Stimulated activated CD4-positive, alpha-beta T cell treated with anti-CD3 and anti-CD28 coated beads, Interleukin-1b, Interleukin-23, amount 100 ng/mL, for 1 hour (primary cell): ENCODE measurements at places on chromosomes 11 and 22.

- no peak for DNase-seq
Observed at GRCh38 chr11:10376061-10376460, 71.2 kb downstream of the ADM start.

DNA sequence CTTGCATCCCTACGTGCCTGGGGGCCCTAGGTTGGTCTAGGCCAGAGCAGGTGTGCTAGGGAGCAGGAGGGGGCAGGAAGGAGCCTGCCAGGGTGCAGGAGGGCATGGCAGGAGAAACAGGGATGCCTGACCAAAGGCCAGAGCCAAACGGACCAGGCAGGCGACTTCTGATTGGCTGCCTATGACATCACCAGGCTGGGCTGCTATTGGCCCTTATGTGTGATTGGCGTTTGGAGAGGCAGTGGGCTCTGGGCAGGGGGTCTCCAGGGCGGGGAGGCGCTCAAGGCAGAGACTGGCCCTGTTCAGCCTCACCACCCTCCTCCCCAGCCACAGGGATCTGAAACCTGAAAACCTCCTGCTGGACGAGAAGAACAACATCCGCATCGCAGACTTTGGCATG, 44.4 kb downstream of the MOB2 start:
- DNase-seq = no peak

DNA sequence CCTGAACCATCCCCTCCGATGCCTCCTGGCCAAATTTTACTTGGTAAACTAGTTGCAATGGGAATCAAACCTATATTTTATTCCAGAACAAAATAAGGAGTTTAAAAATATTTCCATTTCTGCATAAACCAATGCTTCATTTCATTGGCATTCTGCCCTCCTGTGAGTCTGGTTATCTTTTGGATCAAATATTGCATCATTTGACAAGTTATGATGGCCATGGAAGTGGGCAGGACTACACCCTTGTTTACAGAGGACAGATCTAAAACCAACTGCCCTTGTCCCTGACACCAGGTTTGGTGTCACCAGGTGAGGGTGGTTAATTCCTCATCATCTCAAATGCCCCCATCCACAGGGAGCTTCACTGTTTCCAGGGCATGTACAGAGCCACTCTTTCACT, 28.2 kb upstream of the E2F8 start:
- no peak for DNase-seq

DNA sequence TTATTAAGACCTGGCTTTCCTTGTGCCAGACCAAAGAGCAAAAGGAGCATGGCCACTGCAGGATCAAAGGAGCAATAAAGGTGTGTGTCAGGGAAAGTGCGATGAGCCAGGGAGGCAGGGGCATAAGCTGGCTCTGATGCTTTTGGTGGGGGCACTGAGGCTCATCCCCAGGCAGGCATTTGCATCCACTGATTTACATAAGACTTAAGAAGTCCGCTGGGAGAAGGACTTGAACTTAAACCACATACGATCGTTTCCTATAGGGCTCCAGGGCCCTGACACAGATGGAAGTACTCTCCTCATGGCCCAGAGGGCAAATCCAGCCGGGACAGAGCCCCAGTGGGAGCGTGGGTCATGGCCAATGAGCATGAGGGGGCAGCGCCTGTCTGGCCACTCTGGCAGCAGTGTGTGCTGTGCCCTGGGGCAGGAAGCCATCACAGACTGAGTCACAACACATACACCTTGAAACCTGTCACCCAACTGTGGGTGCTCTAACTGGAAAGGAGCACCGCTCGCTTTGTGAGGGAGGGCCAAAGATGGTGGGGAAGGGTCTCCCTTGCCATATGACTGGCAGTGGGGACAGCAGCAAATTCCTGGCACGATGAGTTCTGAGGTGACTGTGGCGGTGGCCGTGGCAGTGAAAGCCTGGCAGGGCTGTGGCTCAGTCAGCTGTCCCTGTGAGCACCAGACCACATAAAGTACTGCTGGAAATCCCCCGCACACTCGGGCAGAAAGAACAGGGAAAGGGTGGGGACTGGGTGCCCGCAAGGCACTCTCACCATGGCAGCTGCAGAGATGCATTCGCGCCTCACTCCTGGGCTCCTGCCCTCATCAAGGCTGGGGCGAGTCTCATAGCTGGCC, 79.4 kb upstream of the LMO1 start:
- DNase-seq = no peak

GRCh38 chr11:78791964-78792363, 217.3 kb upstream of the NARS2 start:
- DNase-seq = no peak

DNA sequence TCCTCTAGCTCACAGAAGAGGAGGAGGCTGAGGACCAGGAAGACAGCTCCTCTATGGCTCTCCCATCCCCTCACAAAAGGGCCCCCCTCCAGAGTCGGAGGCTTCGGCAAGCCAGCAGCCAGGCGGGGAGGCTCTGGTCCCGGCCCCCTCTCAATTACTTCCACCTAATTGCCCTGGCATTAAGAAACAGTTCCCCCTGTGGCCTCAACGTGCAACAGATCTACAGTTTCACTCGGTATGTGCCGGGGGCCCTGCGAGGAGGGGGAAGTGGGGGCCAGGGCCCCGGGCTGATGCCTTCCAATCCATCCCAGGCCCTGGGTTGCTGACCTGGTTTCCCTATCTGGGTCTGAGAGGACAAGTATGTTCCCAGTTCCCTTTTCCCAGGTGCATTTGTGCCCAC, 7.9 kb downstream of the FOXR1 start:
- no peak for DNase-seq

GRCh38 chr22:49655168-49655812, 172.4 kb downstream of the BRD1 start:
- DNase-seq = no peak

GRCh38 chr11:59783632-59784090, 26.9 kb downstream of the MRPL16 start:
- no peak for DNase-seq

- DNase-seq = no peak
Observed at GRCh38 chr22:25334162-25334490, 114.7 kb downstream of the CRYBB2 start.

- DNase-seq = no peak
Observed at GRCh38 chr11:24828938-24829605, 332.2 kb downstream of the LUZP2 start.

- no peak for DNase-seq
Observed at GRCh38 chr11:126338346-126339055, 17.0 kb upstream of the ST3GAL4 start.

DNA sequence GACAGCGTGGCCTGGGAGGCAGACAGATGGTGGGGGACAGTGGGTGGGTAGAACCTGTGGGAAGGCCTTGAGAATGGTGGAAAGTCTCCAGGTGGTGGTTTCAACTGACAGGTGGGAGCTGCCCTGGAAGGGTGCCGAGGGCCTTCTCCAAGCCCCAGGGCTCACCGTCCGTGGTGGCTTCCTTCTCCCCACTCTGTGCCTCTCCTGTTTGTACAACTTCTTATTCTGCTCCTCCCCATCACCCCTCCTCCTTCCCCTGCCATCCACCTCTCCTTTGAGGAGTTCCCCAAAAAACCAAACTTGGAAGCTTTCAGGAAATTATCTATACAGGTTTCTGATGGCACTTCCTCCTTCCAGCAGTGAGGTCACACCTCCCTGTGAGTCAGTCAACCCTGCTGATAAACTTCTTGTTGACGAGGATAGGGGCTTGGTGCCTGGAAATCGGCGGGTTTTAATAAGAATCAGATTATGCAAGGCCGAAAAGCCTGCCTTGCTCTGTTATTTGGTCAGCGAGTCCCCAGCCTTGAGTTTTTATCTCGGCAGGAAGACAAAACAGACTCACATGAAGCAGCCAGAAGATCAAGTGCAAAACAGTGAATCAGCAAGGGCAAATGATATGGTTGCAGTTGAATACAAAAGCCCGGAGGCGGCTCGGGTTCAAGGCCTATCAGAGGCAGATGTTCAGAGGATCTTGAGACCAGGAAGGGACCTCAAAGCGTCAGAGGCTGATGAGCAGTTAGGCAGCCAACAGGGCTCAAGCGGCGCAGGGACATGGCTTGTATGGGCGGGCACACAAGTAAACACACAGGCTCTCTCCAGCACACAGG, 9.5 kb upstream of the ST3GAL4 start:
- DNase-seq = no peak

DNA sequence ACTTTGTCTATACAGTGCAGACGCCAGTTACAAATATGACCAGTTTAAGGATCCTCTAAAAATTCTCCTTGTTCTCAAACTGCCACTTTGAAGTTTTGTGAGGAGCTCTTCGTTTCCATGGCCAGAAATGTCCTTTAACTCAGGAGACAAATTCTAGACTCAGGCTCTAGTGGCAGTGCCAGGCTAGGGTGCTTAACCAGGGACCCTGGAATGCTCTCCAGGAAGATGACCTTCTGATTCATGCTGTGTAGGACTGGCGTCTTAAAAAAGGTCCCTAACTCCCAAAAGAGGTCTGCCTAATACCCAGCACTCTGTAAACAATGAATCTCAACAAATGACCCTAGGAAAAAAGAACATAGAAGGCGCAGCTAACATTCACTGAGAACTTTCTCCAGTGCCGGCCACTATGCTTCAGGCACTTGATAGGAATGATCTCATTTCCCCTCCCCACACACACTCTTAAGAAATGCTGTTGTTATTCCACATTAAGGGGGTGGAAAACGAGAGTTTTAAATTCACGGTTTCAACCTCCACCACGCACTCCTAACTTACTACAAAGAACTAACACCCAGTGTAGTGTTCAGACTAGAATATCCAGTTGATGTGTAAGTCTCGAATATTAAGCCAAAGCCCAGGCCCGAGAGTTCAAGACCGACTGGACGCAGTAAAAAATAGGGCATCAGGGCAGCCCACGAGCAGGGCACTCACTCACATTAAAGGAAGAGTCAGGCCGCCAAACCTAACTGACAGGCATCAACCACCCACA, 747 bp downstream of the NXF1 start:
- peak; percentile 19 for DNase-seq

GRCh38 chr11:111086058-111086457, 159.5 kb upstream of the POU2AF2 start:
- no peak for DNase-seq

- peak; percentile 44 for DNase-seq
Observed at GRCh38 chr22:37267135-37267587, 15.1 kb upstream of the CYTH4 start.

- DNase-seq = no peak
Observed at GRCh38 chr22:19646383-19646782, 67.9 kb upstream of the SEPTIN5 start.

- peak; percentile 8 for DNase-seq
Observed at GRCh38 chr22:36644333-36644757, 59.2 kb downstream of the CACNG2 start.
